ENCODE measurements at places on chromosomes 11 and 22.

GRCh38 chr11:96523656-96524055 lies 133.8 kb downstream of the JRKL start:
- DNase-seq, result no peak
- H3K27ac ChIP-seq, result no peak overlapping the region
- H3K36me3 ChIP-seq, result no peaks in the 10 kb centered on the region

- no peaks in the 10 kb centered on the region for H3K4me1 ChIP-seq
- no peak overlapping the region for H3K27ac ChIP-seq
- H3K36me3 ChIP-seq, result no peaks in the 10 kb centered on the region
These were observed 789 bp upstream of the FAM111A start for GRCh38 chr11:59141673-59142460.

DNA sequence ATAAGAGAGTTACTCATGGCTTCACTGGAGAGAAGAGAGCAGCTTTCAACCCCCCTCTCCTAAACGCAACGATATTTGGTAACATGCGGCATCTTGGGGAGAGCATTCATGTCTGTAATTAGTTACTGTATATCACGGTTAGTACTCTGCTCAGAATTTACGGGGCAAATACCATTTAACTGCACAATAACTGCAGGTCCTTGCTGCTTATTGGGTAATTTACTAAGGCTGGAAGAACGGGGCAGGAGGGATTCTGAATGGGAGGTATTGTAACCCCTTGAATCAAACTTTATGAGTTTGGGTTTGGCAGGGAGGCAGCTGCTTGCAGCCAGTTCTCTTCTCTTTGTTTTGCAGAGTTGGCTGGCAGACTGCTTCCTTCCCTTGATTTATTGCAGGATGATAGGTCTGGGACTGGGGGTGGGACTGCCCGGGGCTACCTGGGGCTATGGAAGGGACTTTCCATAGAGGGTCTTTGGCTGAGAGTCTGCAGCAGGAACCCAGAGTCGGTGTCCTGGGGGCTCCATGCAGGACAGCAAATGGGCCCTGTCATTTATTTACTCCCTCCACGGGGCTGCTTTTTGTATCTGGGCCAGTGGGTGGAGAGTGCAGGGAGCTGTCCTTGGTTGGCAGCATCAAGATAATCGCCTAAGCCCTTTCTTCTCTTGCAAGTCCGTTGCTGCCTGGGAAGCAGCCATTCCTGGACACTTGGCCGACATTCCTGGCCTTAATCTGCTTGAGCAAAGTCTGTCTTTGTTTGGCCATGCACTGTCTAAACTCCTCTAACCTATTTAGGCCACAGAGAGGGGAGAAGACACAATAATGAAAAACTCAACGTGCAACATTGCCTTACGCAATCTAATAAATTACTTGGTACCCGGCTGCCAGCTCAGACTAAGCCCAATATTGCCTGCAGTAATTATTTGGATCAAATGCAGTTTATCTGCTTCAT lies 188.9 kb downstream of the ST3GAL4 start:
- no peaks in the 10 kb centered on the region for H3K36me3 ChIP-seq
- peak; percentile 91 for DNase-seq
- H3K27me3 ChIP-seq, result no peaks in the 10 kb centered on the region
- peak overlapping the region; percentile 53 for H3K4me3 ChIP-seq
- peaks cover 21% of the 10 kb centered on the region for H3K4me1 ChIP-seq
- peak overlapping the region; percentile 89 for H3K27ac ChIP-seq

GRCh38 chr11:61966734-61967115 lies 709 bp downstream of the FTH1 start:
- no peaks in the 10 kb centered on the region for H3K27me3 ChIP-seq
- peak overlapping the region; percentile 91 for H3K4me3 ChIP-seq
- no peak overlapping the region for H3K27ac ChIP-seq
- no peak for DNase-seq

- H3K4me3 ChIP-seq, result no peak overlapping the region
- no peak overlapping the region for H3K27ac ChIP-seq
- no peaks in the 10 kb centered on the region for H3K36me3 ChIP-seq
- H3K27me3 ChIP-seq, result no peaks in the 10 kb centered on the region
- no peak for DNase-seq
- H3K4me1 ChIP-seq, result no peaks in the 10 kb centered on the region
These were observed 333.4 kb upstream of the MPPED2 start for GRCh38 chr11:30919389-30920152.

DNA sequence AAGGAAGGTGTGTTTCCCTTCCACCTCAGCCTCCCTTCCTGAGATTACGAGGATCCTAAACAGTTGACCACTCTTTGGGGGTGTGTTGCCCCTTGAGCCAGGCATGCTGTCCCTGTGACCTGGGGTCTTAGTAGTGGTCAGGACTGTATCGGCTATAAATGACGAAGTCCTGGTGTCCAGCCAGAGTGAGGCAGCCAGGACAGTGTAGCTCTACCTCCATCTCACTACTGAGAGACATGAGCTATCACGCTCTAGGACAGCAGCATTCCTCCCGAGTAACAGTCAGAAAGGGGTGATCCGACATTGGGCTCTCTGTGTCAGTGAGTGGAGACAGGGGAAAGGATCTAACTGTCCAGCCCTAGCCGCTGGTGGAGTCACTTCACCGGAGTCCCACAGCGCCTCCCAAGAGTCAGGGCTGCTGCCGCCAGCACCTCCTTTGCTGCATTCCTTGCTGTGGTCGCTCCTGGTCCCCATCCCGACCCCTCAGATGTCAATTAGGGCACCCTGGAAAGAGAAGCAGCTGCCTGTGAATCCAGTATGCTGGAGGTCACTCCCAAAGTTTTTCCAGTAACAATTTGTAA lies 3.3 kb upstream of the B3GNT6 start:
- no peaks in the 10 kb centered on the region for H3K36me3 ChIP-seq
- no peak overlapping the region for H3K4me3 ChIP-seq
- H3K4me1 ChIP-seq, result peaks cover 2% of the 10 kb centered on the region
- DNase-seq, result peak; percentile 78
- H3K27me3 ChIP-seq, result peaks cover 3% of the 10 kb centered on the region
- no peak overlapping the region for H3K27ac ChIP-seq

All from endodermal cell (in vitro differentiated cells).